Left ventricle myocardium inferior (tissue), 1 donor: ENCODE measurements at places on chromosomes 7 and 10. TPM values are rescaled to one million over a fixed set of nuclear protein-coding genes. Genes with fewer than 3 reads are reported as not detected.

DNA sequence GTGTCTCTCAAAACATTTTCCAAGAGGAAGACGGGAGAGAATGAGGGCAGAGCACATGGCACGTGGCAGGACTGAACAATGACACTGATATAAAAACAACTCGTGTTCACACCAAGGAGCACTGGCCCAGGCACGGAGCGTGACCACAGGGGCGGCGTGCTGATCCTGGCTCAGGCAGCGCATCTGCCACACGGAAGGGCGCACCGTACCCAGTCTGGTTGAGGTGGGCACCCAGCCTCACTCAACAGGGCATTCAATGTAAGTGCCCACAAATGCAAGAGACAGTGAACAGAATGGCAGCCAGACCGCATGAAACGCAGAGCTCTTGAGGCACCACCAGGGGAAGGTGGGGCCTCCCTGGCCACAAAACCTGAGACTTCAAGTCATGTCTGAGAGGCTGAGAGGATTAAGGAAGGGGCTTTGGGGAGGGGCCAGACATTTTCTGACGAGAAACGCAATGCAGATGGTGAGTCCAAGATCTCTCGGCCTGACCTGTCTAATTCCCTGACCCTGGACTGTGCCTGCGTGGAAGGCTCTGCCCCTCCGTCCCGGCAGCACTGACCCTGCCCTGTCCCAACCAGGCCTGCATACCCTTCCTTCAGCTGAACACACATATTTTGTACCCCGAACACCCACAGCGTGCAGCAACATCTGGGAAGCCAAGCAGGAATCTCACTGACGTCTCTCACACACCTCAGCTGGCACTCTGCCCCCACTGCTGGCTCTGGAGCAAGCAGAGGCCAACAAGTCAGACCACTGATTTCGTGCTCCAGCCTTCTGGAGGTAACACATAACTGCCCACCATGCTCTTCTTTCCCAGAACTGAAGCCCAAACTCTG lies 35.5 kb downstream of the VOPP1 start:
- DNase-seq: no peak

SLC16A12 gene
- 2.0 TPM for total RNA-seq

GRCh38 chr7:8601121-8601520 lies 167.7 kb downstream of the NXPH1 start:
- DNase-seq: no peak

- DNase-seq: no peak
Measured at GRCh38 chr10:104117839-104118323, 4.1 kb upstream of the SFR1 start.

GRCh38 chr10:133295426-133296320 lies 13.0 kb downstream of the TUBGCP2 start:
- no peak for DNase-seq

LEP gene
- 0.14 TPM for total RNA-seq

UROS gene
- total RNA-seq: 80.4 TPM

DNA sequence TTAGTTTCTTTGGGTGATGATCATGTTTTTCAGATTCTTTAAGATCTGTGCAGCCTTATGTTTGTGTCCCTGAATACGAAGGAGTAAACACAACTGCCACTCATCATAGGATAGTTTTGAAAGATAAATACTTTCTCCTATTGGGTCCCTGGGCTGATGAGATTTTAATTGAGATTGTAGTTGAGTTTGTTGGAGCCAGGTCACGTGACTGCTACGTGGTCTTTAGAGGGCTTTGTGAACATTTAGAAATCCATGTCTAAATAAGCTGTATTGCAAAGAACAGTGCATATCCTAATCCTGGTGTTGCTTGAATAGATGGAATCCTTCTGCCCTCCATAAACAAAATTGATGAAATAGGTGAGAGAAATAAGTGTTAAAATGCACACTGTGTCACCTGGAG lies 17.4 kb upstream of the ZNF716 start:
- no peak for DNase-seq

DNA sequence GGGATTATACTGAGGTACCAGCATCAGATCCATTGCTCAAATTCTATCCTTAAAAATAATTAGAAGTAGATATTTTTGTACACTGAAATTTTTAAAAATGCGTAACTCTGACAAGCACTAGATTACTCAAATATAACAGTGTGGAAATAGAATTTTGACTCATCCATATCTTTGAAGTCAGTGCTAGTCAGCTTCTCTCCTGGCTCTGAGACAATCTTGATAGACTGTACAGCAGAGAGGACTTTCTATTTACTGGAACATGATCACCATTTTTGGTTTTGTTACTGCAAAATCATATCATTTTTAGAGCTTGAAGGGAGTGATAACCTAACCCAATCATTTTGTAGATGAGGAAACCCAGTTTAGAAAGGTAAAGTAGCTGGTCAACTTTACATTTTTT lies 195.0 kb downstream of the MTERF1 start:
- no peak for DNase-seq

DNA sequence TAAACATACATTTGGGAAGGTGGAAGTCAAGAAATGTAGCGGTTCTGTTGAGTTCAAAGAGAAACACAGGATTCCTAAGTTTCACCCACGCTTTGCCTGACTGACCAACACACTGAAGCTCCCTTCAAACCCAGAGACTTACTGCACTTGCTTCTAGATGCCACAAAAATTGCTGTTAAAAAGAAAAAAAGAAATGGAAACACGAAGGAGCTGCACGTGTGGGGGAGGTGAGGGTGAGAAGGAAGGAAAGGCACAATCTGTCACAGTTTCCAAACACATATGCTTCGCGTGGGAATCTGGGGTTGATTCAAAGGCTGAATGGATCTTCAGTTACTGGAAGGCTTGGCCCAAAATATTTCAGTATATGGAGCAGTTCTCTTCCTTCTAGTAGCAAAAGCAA lies 495.6 kb downstream of the DNAJB6 start:
- DNase-seq: no peak

GPR85 gene
- total RNA-seq: 0.69 TPM

GRCh38 chr7:139763330-139763729 lies 14.5 kb downstream of the HIPK2 start:
- DNase-seq: no peak

DNA sequence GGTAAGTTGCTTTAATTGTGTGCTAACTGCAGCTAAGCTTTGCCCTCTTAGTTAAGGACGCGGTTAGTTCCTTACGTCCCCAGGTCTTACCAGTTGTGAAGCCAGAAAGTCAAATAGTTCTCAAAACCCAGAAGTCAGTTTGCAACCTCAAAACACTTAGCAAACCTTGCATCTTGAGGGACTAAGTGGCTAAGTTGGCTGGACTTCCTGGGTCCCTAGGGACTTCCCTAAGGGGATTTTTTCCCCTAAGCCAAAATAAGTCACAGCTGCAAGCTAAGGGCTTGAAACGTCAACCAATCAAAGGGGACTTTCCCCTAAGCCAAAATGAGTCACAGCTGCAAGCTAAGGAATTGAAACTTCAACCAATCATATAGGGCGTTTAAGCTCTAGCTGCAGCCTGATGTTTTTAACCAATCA lies 36.2 kb upstream of the HECW1 start:
- no peak for DNase-seq

ZNF680 gene
- 21.6 TPM for total RNA-seq

DGKI gene
- 1.3 TPM for total RNA-seq

DNA sequence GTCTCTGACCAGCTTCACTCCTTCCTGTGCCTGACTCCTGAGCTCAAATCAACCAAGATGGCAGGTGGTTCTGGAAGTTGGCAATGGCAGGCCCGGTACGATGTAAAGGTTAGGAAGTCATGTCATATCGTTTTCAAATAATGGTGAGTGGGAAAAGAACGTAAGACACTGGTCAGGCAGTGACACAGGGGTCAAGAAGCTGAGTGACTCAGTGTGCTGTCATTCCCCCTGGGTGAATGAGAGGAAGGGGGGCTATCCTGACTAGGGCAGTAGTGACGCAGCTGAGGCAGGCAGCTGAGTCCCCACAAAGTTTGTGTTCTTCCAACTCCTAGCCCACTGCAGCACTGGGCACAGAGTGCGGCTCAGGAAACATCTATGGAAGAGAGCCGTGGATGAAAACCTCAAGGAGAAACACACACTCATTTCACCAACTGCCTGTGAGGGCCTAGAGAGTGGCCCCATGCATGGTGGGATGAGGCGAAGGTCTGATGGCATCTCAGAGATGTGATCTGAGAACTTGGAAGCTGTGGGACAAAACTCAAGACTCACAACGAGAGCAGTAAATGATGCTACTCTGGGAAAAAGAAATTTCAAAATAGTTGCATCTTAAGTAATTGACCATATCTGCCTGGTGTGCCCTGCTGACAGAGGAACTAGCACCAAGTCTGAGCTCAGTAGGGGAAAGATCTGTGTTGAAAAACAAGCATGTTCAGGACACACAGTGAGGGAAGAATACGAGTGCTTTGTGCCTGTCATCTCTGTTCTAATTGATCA lies 23.2 kb downstream of the CREB3L2 start:
- peak; percentile 52 for DNase-seq

GRCh38 chr7:135208102-135208793 lies 3.1 kb downstream of the WDR91 start:
- no peak for DNase-seq

NRCAM gene
- total RNA-seq: 0.14 TPM

- no peak for DNase-seq
Measured at GRCh38 chr10:43125274-43125845, 12.9 kb upstream of the CSGALNACT2 start.

GRCh38 chr10:14751014-14751896 lies 23.4 kb downstream of the FAM107B start:
- peak; percentile 57 for DNase-seq

DNA sequence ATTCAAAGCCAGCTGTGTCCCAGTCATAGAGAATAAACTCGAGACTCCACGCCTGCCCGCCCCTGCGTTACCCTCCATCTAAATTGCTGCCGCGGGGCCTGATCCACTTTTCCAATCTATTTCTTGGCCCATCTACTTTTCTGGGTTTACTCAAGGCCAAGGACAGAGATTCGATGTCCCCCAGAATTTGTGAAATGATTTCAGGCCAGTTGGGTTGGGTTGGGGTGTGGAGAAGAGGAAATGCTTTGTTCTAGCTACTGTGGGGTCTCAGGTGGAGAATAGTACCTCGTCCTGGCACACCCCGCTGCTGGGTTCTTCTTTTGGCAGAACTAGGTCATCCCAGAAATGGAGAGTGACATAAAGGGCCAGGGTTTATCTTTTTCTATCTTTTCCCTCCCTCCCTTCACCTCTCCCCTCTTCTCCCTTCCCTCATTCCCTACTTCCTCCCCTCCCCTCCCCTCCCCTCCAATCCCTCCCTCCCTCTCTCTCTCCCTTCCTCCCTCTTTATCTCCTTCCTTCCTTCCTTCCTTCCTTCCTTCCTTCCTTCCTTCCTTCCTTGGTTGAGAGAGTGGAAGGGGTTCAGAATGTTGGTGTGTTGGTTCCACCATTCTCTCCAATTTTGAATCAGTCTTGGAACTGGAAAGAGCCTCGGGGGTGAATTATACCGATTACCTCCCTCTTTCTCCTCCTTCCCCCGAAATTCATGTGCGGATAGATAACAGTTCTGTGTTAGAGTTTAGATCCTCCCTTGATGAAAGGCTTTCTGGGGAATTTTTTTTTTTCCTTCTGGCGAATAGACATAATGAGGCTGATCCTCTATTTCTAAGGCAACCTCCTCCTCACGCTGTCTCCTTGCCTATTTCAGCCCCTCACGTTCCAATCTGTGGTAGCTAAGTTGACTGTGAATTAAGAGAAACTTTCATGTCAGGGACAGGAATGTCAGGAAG lies 1.2 kb upstream of the TMEM229A start:
- no peak for DNase-seq

GRCh38 chr7:38934051-38934450 lies 25.1 kb upstream of the VPS41 start:
- no peak for DNase-seq

GRCh38 chr7:97450516-97450915 lies 281.4 kb upstream of the TAC1 start:
- no peak for DNase-seq
